ENCODE measurements at places on chromosomes 4 and X.

GRCh38 chr4:34258176-34258575 is 1986.1 kb downstream of the ARAP2 start:
- no peaks in the 10 kb centered on the region for H3K27me3 ChIP-seq
- no peak overlapping the region for H3K4me3 ChIP-seq
- H3K36me3 ChIP-seq = no peaks in the 10 kb centered on the region
- no peaks in the 10 kb centered on the region for H3K4me1 ChIP-seq

GRCh38 chrX:311156-312129 is 7.2 kb downstream of the GTPBP6 start:
- H3K4me3 ChIP-seq = no peak overlapping the region
- no peaks in the 10 kb centered on the region for H3K27me3 ChIP-seq
- no peak overlapping the region for H3K27ac ChIP-seq
- no peaks in the 10 kb centered on the region for H3K4me1 ChIP-seq

DNA sequence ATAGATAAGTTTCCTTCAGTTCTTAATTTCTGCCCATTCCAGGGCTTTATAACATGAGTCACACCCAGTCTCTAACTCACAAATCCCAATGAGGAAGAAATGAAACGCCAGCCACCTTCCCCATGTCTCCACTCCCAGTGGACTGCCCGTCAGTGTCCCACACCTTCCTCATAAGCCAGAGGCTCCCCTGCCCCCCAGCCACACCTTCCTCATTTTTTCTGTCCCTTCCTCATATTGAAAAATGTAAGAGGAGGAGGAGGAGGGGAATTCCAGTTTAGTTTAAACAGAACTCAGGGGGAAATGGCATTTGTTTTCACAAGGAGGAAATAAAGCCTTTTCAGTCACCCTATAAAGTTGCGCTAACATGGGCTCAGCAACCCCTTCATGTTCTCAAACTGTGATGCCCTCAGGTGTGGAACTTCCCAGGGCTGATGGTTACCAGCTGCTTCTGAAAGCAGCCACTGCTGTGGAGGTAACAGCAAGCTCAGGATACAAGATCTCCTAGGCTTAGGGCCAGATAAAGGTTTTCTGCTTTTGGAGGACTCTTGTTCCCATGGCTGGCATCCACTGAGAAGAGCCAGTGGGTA is 97.8 kb downstream of the PARM1 start:
- no peak overlapping the region for H3K27ac ChIP-seq
- no peaks in the 10 kb centered on the region for H3K36me3 ChIP-seq
- no peaks in the 10 kb centered on the region for H3K4me1 ChIP-seq
- DNase-seq = no peak

DNA sequence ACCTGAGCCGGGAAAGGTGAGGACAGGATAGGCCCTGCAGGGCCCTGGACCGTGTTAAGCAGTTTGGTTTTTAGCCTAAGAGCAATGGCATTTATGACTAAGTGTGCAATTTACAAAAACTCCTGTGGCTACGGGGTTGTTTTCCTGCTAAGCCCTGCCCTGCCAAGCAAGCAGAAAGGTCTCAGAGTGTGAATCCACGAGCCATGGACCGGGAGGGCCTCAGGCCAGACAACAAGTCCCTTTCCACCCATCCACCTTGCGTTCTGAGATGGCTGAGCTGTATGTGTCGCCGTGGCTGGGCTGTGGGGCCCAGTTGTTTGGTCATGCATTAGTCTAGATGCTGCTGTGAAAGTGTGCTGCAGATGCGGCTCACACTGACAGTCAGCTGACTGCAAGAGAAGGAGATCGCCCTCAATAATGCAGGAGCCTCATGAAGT is 33.9 kb upstream of the AFAP1 start:
- no peak overlapping the region for H3K4me3 ChIP-seq
- 0 out of 2 replicates have a peak overlapping the region, but pooled peaks have one; percentile 2 for H3K27ac ChIP-seq
- peaks cover 21% of the 10 kb centered on the region for H3K4me1 ChIP-seq
- H3K27me3 ChIP-seq = no peaks in the 10 kb centered on the region

GRCh38 chrX:68684291-68684918 is 36.9 kb downstream of the STARD8 start:
- no peak for DNase-seq
- H3K4me1 ChIP-seq = no peaks in the 10 kb centered on the region
- no peak overlapping the region for H3K4me3 ChIP-seq
- H3K27me3 ChIP-seq = no peaks in the 10 kb centered on the region

GRCh38 chr4:78451407-78451806 is 100.2 kb upstream of the ANXA3 start:
- H3K4me1 ChIP-seq = peaks cover 4% of the 10 kb centered on the region
- no peaks in the 10 kb centered on the region for H3K27me3 ChIP-seq
- no peak overlapping the region for H3K27ac ChIP-seq
- no peak overlapping the region for H3K4me3 ChIP-seq
- DNase-seq = no peak

DNA sequence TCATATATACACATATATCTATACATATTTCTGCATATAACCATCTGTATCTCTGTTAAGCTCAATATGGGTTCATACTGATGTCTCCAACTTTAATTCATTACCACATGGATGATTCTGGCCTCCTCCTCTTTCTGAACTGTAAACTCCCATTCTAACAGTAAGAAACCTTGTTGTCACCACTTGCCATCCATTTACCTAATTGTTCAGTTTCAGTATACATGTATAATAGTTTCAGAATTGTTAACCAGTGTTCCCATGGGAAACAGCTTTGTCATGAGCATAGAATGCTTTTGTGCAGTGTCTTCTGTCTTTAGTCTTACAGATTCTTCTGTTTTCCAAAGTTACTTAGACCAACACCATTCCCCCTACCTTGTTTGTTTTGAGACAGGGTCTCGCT is 35.9 kb downstream of the SLC9A6 start:
- no peak for DNase-seq
- H3K4me1 ChIP-seq = no peaks in the 10 kb centered on the region
- H3K27me3 ChIP-seq = no peaks in the 10 kb centered on the region
- no peak overlapping the region for H3K4me3 ChIP-seq

GRCh38 chr4:156336511-156336910 is 382.8 kb upstream of the CTSO start:
- no peak overlapping the region for H3K4me3 ChIP-seq
- H3K27me3 ChIP-seq = no peaks in the 10 kb centered on the region
- no peaks in the 10 kb centered on the region for H3K36me3 ChIP-seq
- no peaks in the 10 kb centered on the region for H3K4me1 ChIP-seq
